Mammary microvascular endothelial cell (primary cell): ENCODE measurements at places on chromosomes 11 and 22. TPM values are rescaled to one million over a fixed set of nuclear protein-coding genes. Genes with fewer than 3 reads are reported as not detected.

INSC gene
- 0.20 TPM in 1 of 2 replicates, not detected in the other for total RNA-seq

PLET1 gene
- total RNA-seq = not detected in 2 replicates

RASL10A gene
- total RNA-seq = 0.07 and 0.20 TPM in 2 replicates

P2RX6 gene
- not detected in 2 replicates for total RNA-seq

CABP7 gene
- not detected in 2 replicates for total RNA-seq

MUC5AC gene
- not detected in 2 replicates for total RNA-seq

NKAPD1 gene
- total RNA-seq = 8.3 and 9.2 TPM in 2 replicates

FREY1 gene
- total RNA-seq = 0.34 TPM in 1 of 2 replicates, not detected in the other

GPR83 gene
- total RNA-seq = not detected in 2 replicates

ROBO4 gene
- 405 and 425 TPM in 2 replicates for total RNA-seq

DAGLA gene
- total RNA-seq = 4.3 and 5.8 TPM in 2 replicates

PRODH gene
- 0.20 TPM in 1 of 2 replicates, not detected in the other for total RNA-seq

HIC2 gene
- 2.3 and 2.6 TPM in 2 replicates for total RNA-seq

MIOX gene
- total RNA-seq = not detected in 2 replicates

APOL4 gene
- total RNA-seq = 1.1 and 3.3 TPM in 2 replicates

PATE2 gene
- 1.3 TPM in 1 of 2 replicates, not detected in the other for total RNA-seq

TTC38 gene
- total RNA-seq = 27.3 and 41.7 TPM in 2 replicates

OR10A2 gene
- total RNA-seq = not detected in 2 replicates

TMEM121B gene
- total RNA-seq = 0.10 and 0.33 TPM in 2 replicates

NPAT gene
- 9.5 and 10.4 TPM in 2 replicates for total RNA-seq

MMP8 gene
- total RNA-seq = not detected in 2 replicates

FAM180B gene
- total RNA-seq = not detected in 2 replicates

KCNQ1OT1 gene
- 0.07 and 0.10 TPM in 2 replicates for total RNA-seq

FJX1 gene
- 68.6 and 79.0 TPM in 2 replicates for total RNA-seq

OR51B5 gene
- not detected in 2 replicates for total RNA-seq

LYVE1 gene
- 9.6 and 12.1 TPM in 2 replicates for total RNA-seq

NELL1 gene
- not detected in 2 replicates for total RNA-seq

PRDM10 gene
- 5.2 and 5.6 TPM in 2 replicates for total RNA-seq

HBE1 gene
- total RNA-seq = not detected in 2 replicates

KBTBD3 gene
- 0.73 and 2.4 TPM in 2 replicates for total RNA-seq

VPS11 gene
- 25.1 and 25.7 TPM in 2 replicates for total RNA-seq

CAPN5 gene
- total RNA-seq = 3.9 and 4.1 TPM in 2 replicates

C11orf86 gene
- not detected in 2 replicates for total RNA-seq

KRTAP5-1 gene
- not detected in 2 replicates for total RNA-seq

GGTLC2 gene
- not detected in 2 replicates for total RNA-seq

PLA2G6 gene
- total RNA-seq = 2.5 and 11.9 TPM in 2 replicates

CLTCL1 gene
- 2.4 and 3.5 TPM in 2 replicates for total RNA-seq

HTR3A gene
- not detected in 2 replicates for total RNA-seq

APOA1 gene
- not detected in 2 replicates for total RNA-seq

PLA2G3 gene
- not detected in 2 replicates for total RNA-seq

POU2F3 gene
- 0.10 TPM in 1 of 2 replicates, not detected in the other for total RNA-seq

ANKK1 gene
- 0.05 TPM in 1 of 2 replicates, not detected in the other for total RNA-seq

OR8A1 gene
- not detected in 2 replicates for total RNA-seq
